ENCODE measurements at places on chromosomes 7 and 10. TPM values are rescaled to one million over a fixed set of nuclear protein-coding genes. Genes with fewer than 3 reads are reported as not detected.

- DNase-seq = no peak
Observed at GRCh38 chr7:119748991-119749390, 524.0 kb upstream of the KCND2 start.

- DNase-seq = peak; percentile 97
Observed at GRCh38 chr7:35800718-35801391, at the start of gene SEPTIN7. TSS of gene SEPTIN7 (plus strand) at chr7:35801057. CDS start at chr7:35801210, 153 bp downstream.

DNA sequence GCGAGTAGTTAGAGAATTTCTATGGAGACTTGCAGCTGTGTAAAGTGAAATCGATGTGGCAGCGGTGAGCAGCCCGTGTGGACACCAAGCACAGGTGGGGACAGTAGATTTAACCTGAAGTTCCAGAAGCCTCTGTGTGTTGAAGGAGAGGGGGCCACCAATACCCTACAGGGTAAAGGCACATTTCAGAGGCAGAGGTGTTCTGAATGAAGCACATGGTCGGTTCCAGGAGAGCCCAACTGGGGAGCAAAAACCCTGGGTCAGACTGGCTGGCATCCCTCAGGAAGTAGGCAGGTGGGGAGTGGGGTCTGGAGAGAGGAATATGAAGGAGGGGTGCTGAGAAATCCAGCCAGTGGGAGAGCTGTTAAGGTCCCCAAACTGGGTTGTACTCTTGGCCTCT is 76.6 kb downstream of the CCDC3 start:
- peak; percentile 22 for DNase-seq

IDI2 gene
- not detected for total RNA-seq

CPA4 gene
- total RNA-seq = not detected
